ENCODE measurements at places on chromosomes 12 and 14. TPM values are rescaled to one million over a fixed set of nuclear protein-coding genes. Genes with fewer than 3 reads are reported as not detected.

TAS2R31 gene
- 10.5 TPM for total RNA-seq

SSPN gene
- 38.5 TPM for total RNA-seq

MUCL1 gene
- not detected for total RNA-seq

HVCN1 gene
- 4.5 TPM for total RNA-seq

RNASE7 gene
- not detected for total RNA-seq

PROX2 gene
- total RNA-seq = not detected

CD9 gene
- total RNA-seq = 471 TPM

NRIP2 gene
- 31.6 TPM for total RNA-seq

PZP gene
- total RNA-seq = 0.59 TPM

PLEKHH1 gene
- total RNA-seq = 2.4 TPM

IAPP gene
- not detected for total RNA-seq

AQP2 gene
- not detected for total RNA-seq
